Stimulated activated CD8-positive, alpha-beta memory T cell treated with anti-CD3 and anti-CD28 coated beads, Interleukin-7, amount 100 ng/mL, for 1 hour (primary cell): ENCODE measurements at places on chromosomes 11 and 22.

DNA sequence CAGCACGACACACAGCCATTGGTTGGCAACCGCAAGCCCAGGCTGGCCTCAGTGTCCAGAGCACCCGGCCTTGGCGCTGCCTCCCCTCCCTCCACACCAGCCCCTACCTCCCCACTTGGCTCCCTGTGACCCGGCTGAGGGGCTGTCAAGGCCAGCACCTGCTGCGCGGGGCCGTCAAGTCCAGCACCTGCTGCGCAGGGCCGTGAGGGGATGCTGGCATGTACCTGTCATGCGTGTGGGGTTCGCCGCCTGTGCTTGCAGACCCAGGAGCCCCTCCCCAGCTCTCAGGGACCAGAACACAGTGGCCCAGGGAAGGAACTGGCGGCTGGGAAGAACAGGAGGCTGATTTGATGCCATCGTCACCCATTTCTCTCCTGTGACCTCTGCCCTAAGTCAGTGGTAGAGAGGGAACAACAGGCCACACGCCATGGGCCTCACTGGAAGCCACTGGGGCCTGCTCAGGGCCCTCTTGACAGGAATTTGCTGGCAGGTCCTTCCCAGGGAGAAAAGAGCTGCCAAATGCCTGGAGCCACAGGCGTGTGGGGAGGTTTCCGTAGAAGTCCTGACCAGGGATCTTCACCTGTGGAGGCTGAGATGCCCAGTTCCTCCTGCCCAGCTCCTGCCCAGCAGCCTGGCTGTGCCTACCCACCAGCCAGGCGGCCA, 37.6 kb downstream of the TBX1 start:
- no peak for DNase-seq

DNA sequence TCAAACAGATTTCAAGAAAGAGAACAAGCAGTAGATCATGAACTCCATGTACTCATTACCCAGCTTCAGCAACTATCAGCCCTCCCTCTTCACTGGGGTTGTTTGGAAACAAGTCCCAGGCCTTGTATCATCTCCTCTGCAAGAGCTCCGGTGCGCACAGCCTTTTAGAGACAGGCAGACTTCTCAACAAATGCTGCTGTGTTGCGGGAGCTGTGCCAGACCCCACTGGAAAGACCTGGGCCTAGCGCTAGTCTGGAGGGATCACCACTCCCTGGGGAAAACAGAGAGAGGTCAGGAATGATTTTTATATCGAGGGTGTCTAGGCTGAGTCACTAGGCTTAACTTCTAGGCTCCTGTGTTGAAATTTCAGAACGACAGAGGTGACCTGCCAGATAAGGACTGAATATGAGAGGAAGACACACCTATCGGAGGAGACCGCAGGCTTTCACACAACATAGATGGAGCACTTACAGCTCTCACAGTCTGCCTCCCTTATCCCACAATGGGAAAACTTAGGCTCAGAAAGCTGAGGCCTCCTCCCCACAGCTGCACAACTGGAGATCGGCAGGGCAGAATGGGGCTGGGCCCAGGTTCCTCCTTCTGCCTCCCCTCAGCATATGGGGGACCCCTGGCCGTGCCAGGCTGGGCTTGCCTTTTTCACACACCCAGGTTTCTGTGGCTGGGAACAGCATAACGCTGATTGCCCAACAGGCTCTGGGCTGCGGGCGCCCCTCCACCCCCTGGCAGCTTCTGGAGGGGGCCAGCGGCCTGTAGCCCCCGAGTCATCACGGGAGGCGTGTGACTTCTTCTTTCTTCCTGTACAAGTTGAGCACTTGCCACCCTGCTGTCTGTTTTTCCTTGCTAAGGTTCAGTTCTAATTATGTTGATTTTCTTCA, 86.0 kb downstream of the PKNOX2 start:
- DNase-seq, result no peak

DNA sequence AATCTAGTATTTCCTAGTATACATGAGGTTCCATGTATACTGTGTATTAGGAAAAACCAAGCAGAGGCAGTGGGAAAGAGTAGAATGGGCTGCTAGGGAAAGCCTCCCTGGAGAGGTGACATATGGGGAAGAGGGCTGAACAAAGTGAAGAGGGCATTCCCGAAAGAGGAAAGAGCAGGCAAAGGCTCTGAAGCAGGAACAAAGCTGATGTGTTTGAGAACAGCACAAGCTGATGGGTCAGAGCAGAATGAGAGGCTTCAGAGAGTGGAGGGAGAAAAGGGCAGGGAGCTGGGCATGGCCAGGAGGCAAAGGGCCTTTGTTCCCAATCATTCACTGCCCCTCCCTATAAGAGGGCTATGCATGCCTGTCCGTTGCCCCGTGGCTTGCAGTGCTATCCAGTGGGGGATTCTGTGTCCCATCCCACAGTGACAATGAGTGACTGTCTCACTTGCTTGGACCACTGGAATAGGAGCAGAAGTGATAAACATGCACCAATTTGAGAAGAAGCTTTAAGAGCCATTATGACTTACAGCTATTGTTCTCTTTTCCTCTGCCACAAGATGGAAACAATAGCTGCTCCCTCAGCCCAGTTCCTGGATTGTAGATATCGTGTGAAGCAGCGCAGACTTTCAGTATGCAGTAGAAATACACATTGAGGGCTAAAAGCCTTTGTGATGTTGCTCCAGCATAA, 39.6 kb downstream of the GALNT18 start:
- no peak for DNase-seq

DNA sequence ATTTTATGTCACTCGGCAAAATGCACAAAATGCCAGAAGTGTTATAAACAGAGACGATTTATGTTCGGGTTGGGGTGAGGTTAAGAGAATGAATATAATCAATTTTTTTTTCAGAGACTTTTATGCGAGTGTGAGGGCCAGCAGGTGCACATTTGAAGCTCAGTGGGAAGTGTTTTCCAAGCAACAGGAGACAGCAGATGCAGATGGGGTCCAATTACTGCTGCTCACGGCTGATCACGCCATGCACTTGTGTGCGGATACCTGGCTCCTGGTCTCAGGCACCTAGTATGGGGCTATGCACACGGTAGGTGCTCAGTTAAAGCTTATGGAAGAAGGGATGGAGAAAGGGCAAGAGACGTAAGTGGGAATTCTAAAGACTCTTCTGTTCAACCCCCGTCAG, 249.1 kb downstream of the MIAT start:
- no peak for DNase-seq

DNA sequence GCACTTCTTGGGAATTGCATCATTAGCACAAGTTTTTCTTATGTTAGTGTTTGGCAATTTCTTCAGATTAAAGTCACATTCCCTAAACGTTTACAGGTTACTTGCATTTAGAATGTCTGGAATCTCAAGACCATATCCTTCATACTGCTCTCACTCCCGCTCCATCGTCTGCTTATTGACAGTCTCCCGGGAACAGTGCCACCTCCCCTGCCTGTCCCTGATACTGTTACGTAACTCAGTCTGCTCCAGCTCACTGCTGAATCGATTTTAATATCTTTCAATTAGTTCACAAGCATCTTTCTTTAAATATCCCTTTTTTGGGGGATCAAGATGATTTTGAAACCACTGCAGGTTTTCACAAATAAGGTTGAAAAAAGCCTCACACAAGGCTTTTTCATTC, 48.2 kb downstream of the GLYATL2 start:
- no peak for DNase-seq

- DNase-seq, result no peak
Observed at GRCh38 chr11:120696597-120697218, 185.2 kb downstream of the GRIK4 start.

DNA sequence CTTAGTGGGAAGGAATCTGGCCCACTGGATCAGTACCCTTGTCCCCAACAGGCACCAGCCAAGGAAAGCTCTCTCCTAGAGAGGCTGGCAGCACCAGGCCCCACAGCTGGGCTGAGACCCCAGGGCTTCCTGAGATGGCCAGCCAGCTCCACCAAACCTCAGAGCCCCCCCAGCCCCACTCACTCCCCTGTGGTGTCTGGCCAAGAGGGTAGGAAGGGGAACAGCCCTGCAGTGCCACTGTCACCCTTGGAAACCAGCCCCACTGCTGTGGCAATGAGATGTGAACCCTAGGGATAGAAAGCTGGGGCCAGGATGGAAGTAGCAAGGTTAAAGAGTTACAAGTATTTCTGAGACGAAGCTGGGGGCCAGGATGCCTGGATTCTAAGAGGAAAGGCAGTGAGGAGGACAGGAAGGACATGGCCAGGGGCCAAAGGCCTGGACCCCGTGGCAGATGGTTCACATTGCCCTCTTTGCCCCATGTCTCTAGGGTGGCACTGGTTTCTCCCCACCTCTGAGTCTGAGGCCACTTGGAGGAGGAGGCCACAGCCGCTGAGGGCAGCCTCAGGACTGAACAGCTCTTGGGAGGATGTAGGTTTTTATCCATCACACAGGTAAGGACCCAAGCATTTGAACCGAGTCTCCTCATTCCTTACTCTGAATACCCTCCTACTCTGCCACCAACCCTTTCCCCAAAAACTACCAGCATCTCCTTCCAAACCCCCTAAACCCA, 28.8 kb downstream of the NRXN2 start:
- no peak for DNase-seq

DNA sequence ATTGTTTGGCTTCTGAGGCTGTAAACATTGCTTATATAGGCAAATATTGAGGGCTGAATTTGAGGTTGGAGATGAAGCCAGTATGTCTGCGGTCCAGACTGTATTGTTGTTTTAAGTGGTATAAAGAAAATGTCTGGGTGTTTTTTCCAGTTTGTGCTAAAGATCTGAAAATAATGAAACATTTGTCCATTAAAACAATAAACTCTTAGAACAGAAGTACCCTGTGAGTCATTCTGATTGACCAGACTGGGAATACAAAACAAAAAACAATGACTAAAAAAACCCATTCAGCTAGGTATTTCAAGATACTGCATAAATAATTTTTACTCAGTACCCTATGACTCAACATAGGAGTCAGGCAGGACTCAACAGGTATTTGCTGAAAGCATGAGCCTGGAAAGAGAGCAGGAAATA, 20.4 kb downstream of the ALKBH8 start:
- no peak for DNase-seq

GRCh38 chr11:20042045-20042639, 118.1 kb downstream of the DBX1 start:
- DNase-seq, result no peak

- DNase-seq, result no peak
Observed at GRCh38 chr11:67421430-67422031, 6.1 kb downstream of the CARNS1 start.

DNA sequence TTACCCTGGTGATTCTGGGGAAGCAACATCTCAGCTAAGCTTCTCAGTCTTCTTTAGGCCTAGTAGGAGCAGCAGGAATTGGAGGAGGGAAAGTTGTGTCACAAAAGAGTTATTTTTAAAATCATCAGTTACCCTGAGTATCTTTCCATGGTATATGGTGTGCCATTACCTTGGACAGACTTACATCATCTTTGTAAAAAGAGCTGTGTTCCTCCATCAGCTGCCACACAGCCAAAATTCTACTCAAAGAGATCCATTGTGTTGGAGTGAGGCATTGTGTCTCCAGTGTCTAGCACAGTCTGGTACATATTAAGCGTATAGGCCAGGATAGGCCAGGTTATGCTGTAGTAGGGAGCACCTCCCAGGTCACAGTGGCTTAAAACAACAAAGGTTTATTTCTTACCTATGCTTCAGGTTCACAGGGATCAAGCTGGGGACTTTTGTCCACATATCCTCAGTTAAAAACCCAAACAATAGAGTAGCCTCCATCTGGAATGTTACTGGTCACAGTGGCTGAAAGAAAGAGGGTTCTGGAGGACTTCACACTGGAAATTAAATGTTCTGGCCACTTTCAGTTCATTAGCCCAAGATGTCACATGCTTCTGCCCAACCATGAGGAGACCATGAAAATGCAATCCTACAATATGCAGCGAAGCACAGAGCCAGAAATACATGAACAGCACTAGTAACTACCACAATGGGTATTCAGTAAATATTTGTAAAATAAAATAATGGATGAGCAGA, 9.9 kb upstream of the TMPRSS5 start:
- no peak for DNase-seq

DNA sequence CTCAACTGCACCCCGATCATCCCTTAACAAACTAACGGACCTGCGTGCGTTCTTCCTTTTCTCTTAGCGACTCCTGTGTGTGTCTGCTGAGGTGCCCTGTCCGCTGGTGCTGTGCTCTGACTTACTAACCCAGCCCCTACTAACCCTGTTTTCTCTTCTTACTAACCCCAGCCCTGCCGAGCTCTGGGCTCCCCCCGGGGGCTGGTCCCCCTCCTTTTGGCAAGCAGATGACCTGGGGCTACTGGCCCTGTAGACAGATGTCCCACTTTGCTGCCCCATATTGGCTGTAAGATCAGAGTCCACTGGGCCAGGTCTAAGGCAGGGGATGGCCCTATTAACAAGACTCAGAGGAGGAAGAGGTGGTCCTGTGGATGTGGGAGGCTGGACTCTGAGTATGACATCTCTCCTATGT, 14.7 kb downstream of the MIAT start:
- no peak for DNase-seq

DNA sequence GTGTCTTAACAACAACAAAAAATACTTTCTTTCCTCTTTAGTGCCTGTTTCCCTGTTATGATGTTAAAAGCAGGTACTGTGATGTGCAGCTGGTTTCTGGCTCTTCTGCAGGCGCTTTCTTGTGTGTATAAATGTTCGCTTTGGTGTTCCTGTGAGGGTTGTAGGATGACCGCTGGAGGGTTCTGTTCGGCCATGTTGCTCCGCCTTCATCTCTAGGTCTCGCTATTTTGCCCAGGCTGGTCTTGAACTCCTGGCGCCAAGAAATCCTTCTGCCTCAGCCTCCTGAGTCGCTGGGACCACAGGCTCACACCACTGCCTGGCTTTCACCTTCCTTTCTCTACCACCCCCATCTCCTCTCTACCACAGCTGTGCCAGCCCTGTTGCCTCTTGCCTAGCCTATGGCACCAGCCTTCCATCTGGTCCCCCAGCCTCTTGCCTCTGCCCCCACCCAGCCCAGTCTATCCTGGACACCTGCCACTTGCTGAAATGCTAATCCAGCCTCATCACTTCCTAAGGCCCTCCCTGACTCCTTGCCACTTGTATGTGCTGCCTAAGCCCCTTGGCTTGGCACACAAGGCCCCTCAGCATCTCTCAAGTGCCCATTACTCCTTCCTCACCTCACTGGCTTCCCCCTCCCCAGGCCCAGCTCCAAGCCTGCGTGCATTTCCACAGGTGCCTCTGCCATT, 5.5 kb downstream of the LRRC74B start:
- DNase-seq, result no peak

GRCh38 chr22:28247667-28248363, 328.8 kb upstream of the PITPNB start:
- no peak for DNase-seq

DNA sequence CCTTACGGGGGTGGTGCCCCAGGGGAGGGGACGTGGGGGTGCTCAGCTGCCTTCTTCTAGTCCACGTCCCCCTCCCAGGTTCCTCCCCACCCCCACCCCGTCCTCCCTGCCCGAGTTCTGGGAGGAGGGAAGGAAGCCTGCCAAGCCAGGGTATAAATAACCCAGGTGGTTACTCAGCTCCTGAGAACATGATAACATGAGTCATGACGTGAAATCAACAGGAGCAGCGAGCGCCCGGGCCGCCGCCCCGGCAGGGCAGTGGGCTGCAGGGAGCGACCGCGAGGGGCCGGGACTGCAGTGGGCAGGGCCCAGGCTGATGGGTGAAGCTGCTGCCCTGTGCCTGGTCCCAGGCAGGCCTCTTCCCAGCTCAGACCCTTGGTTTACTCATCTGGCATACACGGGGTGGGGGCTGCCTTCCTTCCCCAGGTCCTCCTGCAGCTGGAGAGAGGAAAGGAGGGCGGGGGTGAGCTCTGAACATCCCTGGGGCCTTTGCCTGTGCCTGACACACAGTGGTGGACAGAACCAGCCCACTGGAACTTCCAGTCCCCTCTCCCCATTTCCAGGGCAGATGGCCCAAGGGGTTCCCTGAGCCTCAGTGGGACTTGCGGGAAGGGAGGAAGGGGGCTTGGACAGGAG, 8.8 kb upstream of the PDGFB start:
- DNase-seq, result no peak
